ENCODE measurements at places on chromosomes 2 and 18.

- DNase-seq = no peak
Measured at GRCh38 chr2:73156539-73157124, 43.9 kb upstream of the RAB11FIP5 start.

- DNase-seq = no peak
Measured at GRCh38 chr2:217218269-217219163, 358.7 kb upstream of the TNP1 start.

DNA sequence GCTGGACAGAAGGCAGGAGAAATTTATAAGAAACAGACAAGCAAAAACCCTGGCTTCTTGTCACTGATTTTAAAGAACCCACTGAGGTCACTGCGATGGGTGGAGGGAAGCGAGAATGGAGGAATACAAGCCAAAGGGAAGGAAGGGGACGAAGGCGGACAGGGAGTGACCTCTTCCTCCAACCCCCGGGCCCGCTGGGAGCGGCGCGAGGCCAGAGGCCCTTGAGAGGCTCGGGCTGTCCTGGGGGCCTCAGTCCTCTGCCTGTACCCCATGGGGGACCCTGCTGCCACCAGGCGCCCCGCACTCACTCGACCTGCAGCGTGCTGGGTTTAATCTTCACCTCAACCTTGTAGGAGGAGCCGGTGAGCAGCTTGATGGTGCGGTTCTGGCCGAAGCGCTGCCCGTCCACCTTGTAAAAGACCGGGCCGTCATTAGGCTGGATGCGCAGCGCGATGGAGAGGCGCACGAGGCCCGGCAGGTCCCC is 793 bp downstream of the CNRIP1 start:
- no peak for DNase-seq

GRCh38 chr2:173659509-173659908 is 304.8 kb downstream of the CDCA7 start:
- no peak for DNase-seq

DNA sequence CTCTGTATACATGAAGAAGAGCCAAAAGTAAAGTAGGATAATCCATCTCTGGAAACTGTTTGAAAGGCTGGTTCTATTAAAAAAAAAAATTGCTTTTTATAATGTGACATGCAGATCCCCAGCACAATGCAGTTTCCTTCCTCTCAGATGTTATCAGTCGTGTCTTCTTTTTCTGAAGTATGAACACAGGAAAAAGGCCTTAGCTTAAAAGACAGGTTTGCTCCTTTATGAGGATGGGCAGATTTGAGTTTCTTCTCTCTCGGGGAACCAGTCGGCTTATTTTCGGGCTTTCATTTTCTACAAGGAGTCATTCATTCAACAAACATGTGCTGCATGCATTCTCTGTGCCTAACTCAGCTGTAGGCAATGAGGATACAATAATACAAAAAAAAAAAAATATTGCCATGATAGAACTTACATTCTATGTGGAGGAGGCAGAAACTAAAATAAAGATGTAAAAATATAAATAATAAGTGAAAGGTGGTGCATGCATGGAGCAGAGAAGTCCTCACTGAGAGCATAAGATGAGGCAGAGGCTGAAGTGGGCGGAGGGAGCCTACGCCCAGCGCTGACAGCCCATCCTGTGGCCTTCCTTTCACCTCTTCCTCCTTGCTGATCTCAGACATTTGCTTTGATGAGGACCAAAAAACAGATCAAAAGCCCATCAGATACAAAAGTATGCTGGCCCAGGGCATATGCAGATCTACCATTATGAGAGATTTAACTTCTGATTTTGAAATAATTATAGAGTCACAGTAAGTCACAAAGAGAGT is at the start of gene CD226:
Gene CD226, minus strand, starts transcription at position 513 of the 773 bp plus-strand sequence. Its CDS starts 467 bp downstream, at position 46.
- DNase-seq = no peak

- no peak for DNase-seq
Measured at GRCh38 chr2:8611700-8612099, 70.2 kb upstream of the ID2 start.

DNA sequence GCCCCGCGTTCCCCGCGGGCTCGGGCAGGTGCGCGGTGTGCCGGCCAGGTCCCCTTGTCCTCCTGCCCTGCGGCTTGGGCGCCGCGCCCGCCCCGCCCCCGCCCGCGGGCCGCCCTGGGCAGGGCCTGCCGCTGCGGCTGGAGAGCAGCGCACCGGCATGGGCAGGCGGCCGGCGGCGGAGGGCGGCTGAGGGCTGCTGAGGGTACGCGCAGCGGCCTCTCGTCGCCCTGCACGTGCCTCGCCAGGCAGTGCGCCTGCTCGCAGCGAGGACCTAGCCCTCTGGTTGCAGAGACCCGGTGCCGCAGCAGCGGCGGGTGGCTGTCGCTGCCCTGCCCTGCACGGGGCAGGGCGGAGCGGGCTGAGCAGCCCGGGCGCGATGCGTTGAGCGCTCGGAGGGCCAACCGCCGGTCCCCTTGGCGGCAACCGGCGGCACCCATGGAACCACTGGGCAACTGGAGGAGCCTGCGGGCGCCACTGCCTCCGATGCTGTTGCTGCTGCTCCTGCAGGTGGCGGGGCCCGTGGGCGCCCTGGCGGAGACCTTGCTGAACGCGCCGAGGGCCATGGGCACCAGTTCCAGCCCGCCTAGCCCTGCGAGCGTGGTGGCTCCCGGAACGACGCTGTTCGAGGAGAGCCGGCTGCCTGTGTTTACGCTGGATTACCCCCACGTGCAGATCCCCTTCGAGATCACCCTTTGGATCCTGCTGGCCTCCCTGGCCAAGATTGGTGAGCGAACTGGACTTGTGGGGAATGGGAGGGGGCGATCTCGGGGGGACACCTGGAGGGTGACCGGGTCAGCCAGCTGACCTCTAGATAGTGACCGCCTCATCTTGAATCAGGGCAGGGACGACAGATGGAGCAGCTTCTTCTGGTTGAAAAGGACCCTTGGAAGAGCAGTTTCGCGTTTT is at the start of gene SLC9A2:
Gene SLC9A2, plus strand, starts transcription at position 140 of the 906 bp plus-strand sequence. Its CDS starts 296 bp downstream, at position 436.
- no peak for DNase-seq

DNA sequence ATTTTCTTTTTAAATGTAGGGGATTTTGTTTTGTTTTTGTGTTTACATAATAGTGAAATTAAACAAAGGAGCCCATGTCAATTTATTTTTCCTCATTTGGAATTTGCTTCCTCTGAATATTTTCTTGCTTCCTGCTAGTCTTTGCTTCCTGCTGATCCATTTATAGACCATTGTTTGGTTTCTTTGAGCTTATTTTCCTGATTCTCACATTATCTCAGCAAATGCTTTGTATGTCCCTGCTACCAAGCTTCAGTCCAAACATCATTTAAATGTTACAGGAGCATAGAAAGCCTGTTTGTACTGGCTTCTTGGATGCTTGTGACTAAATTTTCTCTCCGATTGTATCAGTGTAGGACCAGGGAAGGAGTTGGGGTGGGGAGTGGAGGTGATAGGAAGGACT is 127.3 kb upstream of the IL1R2 start:
- DNase-seq = no peak

DNA sequence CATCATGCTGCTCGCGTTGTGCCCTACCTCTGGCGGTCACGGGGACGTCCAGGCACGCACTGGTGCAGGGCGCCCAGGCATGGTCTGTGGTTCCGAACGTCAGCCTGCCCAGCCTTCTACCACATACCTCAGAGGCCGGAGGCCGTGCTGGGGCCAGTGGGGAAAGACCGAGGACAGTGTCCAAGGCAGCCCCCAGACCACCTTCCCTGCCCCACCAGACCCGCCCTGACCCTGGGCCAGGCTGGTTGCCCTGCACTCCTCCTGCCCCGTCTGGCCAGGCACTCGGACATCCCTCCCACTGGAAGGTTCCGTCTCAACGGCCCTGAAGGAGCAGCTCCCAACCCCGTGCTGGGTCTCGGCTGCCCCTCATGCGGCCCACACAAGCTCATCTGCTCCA is 32.8 kb downstream of the SLC66A2 start:
- no peak for DNase-seq

GRCh38 chr2:63378589-63378988 is 209.7 kb downstream of the WDPCP start:
- no peak for DNase-seq

DNA sequence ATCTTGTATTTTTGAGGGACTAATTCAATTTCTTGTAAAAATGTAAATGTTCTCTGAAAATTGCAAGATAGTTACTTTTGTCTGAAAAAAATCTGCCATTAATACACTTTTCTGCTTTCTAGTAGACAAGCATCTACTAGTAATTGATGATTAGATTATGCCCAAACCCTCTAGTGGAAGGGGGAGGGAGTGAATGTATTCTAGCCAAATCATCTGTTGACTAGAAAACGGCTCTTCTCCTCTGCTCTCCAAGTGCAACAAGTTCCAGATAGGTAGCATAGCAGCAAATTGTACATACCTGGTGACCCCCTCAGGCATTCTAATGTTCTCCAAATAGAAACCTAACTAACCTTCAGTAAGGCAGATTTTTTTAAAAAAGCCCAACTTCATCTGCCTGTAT is 58.6 kb downstream of the RELCH start:
- DNase-seq = no peak

- DNase-seq = no peak
Measured at GRCh38 chr2:144441711-144442141, 78.2 kb downstream of the ZEB2 start.

- DNase-seq = no peak
Measured at GRCh38 chr2:231037202-231037730, at the start of gene C2orf72. Gene C2orf72, plus strand, starts transcription at chr2:231037523. Its CDS starts 43 bp downstream, at chr2:231037566.

- DNase-seq = no peak
Measured at GRCh38 chr18:63523660-63524059, 18.5 kb upstream of the SERPINB12 start.

DNA sequence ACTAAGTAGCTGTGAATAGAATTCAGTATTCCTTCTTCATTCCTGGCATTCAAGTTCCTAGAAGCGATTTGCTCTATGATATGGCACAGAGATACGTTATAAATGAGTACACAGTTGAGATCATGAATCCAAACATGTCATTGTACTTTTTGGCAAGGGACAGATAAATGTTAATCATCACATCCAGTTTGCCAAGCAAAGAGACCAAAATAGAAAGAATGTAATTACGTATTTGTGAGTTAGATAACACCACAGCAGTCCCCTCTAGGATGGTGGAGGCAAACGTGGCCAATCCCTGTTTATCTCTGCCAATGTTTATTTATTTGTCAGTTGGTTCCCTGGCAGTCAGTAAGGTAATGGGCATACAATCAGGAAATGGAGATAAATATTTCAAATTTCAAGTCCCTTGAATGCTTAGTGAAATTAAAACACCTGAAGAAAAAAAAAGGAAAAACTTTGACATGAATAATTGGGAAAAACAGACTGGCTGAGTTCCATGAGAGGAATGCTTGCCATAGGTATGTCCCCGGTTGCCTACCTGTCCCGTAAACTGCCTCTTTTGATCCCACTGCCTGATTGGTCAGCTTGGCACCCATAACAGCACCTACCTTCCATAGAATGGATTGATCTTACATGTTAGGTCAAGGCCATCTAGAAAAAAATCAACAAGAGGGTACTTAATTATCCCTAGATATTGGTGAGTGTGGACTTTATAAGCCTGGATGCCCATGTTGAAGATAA is 451.1 kb upstream of the NETO1 start:
- no peak for DNase-seq

DNA sequence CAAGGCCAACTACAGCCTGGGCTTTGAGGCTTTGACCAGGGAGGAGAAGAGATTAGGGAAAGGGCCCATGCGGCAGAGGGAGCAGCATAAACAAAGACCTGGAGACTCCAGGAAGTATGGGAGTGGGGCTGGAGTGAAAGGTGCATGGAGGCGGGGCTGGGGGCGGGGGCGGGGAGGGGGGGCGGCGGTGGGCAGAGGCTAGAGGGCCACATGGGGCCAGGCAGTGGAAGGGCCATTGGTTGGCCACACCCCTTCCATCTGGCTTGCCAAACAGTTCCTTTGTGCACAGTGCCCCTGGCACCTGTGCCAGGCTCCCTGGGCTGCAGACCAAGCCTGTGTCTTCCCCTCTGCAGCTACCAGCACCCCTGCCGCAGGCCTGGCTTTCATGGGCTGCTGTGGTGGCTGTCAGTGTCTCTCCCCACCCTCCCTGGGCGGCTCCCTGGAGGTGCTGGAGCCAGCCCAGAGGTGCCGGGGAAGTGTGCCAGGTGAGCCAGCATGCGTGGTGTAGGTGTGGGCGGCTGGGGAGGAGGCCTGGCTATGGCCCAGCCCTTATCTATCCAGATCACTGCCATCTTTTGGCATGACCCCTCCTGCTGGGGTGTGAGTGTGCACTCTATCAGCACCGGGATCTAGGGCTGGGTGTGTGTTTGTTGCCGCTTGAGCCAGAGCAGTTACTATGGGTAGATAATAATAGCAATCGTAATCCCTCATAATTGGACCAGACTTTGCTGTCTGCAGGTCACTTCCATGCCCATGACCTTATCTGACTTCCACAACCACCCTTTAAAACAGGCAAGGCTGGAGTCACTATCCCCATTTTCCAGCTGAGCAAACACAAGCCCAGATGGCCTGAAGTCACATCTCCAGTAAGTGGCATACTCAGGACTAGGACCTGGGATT is 30.5 kb downstream of the DNMT3A start:
- DNase-seq = no peak

- no peak for DNase-seq
Measured at GRCh38 chr2:119136093-119136492, 22.5 kb downstream of the C1QL2 start.

GRCh38 chr18:11861583-11862288 is 10.5 kb downstream of the CHMP1B start:
- no peak for DNase-seq

GRCh38 chr2:65662654-65663432 is 230.4 kb upstream of the SPRED2 start:
- DNase-seq = no peak

- no peak for DNase-seq
Measured at GRCh38 chr2:216170076-216170763, 61.1 kb downstream of the XRCC5 start.

DNA sequence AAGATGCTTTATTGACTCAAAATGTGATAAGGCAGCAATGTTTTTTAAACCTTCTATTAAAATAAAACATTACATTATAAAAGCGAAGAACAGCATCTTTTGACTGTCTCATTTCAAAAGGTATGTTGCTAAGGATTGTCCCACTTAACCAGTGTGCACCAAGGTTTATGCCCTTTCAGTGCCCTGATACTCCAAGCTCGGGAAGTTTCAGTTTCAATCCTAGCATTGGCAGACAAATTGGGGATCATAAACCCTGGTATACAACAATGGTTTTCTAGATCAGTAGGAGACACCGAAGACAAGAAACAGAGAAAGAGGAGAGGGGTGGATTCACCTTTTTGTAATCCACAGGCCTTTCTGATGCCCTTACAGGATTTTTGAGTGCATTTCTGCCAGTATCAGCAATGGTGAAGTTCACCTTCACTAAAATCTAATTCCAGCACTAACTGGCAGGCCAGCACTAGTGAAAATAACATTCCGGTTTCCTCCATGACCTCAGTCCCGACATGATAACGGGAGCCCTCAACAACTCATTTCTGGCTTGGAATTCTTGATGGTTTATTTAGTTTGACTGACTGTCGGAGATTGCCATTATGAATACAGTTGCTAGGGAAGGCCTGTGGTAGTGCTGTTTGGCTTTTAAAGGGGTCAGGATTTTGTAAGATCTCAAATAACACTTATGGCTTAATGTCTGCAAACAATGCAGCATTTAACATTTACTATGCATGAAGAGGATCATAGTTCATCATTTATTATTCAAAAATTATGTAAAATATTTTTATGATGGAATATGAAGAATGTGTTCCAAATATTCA is 33.3 kb upstream of the FIGN start:
- DNase-seq = no peak
